ENCODE measurements at places on chromosomes 7 and 10.

DNA sequence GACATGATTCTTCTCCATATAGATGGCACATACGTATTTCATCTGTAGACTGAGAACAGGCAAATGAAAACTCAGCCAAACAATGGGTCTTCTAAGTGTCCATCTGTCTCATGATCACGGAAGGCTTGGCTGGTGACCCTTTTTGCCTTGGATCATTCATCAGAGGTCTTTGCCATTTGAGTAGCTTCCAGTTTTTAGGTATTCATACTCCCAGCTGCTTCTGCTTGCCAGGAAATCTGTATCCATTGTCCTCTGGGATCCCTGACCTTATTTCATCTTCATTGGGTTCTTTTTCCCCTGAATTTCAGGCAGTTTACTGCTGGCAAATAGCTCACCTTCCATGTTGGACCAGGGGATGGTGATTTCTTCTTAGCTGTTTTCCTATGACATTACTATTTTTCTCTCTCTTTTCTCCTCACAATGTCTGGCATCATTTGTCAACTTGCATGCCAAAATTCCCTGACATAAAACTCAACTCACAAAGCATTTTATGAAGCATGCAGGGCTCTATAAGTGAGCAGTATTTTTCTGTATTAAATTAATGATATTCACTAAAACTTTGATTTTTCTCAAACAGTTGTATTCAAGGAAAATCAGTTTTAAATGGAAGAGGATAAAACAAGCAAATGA, 241.2 kb downstream of the DNAJB9 start:
- DNase-seq, result no peak

GRCh38 chr7:148303295-148304082, 287.1 kb upstream of the C7orf33 start:
- DNase-seq, result no peak

- no peak for DNase-seq
Measured at GRCh38 chr10:5806745-5807144, 6.5 kb downstream of the GDI2 start.

DNA sequence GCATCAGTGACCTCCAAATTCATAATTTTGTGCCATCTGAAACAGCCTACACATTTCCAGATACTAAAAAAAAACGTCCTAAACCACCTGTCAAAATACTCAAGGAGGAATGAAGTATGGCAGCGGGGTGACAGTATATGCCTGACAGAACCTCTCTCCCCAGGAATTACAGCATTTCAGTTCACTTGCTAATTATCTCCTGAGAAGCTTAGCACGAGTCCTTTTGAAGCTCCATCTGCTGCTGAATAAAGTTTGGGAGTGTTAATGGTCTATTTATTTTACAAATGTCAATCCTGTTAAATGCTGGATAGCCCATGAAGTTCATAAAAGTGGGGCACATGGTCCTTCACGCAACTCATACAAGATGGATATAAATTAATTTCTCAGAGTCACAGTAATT, 29.4 kb upstream of the ANLN start:
- DNase-seq, result no peak

DNA sequence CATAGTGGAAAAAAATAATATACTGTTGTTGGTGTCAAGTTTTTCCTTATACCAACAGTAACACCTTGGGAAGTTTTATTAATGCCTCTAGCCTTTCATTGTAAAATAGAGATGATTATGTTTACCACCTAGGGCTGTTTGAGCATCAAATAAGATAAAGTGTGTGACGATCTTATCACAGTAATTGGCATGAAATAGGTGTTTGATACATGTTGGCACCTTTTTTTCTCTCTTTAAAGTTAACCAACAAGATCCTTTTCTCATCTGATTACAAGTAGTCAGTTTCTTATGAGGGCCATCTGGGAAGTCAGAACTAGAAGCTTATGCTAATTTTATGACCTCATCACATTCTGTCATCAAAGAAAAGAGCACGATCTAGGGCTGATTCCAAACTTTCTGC, 669.5 kb downstream of the CCSER2 start:
- DNase-seq, result no peak

GRCh38 chr10:96576277-96576980, 10.4 kb downstream of the TM9SF3 start:
- DNase-seq, result no peak

GRCh38 chr7:50644114-50644513, 78.9 kb upstream of the DDC start:
- DNase-seq, result no peak

DNA sequence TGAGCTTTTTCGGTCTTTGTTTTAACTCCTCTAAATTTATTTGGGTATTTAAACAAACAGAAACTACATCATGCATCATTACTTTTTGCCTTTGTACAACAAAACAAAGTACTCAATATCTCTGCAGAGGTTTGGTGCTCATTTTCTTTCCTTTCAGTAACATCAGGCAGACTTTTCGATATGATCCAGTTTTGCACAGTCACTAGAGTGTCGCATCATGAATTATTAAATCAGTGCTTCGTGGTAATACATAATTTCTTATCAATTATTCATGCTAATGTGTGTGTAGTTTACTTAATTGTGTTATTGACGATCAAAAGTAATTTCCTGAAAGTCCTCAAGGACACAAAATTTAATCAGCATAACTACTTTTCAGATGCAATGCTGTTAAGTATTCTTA, 31.8 kb downstream of the DRGX start:
- no peak for DNase-seq

GRCh38 chr7:44965937-44966730, 12.7 kb downstream of the MYO1G start:
- DNase-seq, result no peak

- peak; percentile 47 for DNase-seq
Measured at GRCh38 chr10:97851341-97852001, 1.8 kb downstream of the GOLGA7B start.

GRCh38 chr7:139111147-139111546, 1.6 kb upstream of the ZC3HAV1 start:
- DNase-seq, result no peak

DNA sequence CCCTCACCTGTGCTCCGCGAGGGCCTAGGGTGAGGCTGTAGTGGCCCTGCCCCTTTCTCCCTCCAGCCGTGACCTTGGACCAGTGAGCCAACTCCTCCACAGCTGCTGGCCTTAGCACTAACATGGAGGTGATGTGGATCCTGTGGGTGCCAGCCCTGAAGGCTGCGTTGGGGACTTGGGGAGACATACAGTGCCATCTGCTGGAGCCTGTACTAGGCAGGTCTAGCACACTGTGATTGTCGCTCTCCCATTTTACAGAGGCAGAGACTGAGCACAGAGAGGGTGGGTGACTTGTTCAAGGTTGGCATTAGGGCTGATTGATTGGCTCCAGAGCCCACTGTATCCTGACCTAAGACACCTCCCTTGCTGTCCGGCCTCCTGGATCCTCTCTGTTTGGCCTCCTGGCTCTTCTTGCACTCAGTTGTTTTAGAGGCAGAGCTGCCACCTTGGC, 37.6 kb downstream of the PRF1 start:
- no peak for DNase-seq

DNA sequence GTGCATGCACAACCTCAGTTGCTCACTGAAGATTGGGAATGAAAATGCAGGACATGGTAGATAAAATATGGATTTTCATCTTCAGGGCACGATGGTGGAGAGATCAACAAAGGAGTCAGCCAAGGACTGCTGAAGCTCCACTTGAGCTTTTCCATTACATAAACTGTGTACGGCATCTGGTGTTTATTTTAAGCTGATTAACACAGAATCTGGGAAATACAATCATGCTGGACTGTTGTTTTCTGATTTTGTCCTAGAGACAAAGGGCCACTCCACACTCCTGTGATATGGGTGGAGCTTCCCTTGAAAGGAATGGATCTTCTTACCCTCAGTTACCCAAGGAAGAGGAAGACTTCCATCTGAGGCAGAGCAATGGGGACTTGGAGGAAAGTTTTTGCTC, 120.6 kb downstream of the SAMD9 start:
- DNase-seq, result no peak

GRCh38 chr7:135697276-135698049, 30.5 kb downstream of the SLC13A4 start:
- no peak for DNase-seq

DNA sequence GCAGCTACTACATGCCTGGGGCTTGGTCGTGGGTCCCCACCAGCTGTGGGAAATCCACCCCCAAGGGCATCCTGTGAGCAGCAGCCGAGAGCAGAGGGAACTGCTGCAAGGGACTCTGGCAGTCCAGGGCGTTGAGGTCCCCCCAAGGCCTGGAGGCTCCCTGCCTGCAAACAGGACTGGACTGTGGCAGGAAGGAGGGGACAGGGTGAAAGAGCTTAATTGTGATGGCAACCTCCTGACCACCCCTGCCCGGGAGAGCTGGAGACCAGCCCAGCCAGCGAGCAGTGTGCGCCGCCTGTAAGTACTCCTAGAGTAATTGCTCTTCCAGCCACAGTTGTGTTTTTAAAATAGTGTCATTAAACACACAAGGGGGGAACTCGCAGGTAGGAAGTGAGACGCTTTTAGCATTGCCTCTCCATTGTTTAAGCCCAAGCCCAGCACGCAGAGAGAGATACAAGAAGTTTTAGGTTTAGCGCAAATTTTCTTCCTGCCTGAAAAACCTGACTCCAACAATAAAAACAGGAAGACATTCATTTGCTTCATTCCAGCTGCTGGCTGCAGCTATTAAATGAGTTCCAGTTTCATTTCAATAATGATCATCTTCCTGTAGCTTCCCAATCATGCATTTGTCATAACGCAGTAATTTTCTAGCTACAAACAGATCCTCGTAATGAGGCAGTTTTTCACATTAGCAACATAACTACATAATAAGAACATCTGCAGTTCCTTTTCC, 111.1 kb downstream of the EBF3 start:
- DNase-seq, result no peak

DNA sequence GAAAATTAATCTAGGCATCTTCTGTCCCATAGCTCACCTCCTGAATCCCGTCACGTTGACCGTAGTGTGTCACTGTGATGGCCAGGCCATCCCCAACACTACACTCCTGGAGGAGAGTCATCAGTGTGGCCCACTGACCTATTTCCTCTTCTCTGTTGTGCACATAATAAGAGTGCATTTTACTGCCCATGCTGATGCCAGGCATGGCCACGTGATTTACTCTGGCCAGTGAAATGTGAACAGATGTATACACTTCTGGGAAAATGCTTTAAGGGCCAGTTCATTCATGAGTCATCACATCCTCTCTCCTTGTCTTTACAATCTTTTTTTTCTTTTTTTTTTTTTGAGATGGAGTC, 101.9 kb upstream of the PIP4K2A start:
- DNase-seq, result peak; percentile 3

DNA sequence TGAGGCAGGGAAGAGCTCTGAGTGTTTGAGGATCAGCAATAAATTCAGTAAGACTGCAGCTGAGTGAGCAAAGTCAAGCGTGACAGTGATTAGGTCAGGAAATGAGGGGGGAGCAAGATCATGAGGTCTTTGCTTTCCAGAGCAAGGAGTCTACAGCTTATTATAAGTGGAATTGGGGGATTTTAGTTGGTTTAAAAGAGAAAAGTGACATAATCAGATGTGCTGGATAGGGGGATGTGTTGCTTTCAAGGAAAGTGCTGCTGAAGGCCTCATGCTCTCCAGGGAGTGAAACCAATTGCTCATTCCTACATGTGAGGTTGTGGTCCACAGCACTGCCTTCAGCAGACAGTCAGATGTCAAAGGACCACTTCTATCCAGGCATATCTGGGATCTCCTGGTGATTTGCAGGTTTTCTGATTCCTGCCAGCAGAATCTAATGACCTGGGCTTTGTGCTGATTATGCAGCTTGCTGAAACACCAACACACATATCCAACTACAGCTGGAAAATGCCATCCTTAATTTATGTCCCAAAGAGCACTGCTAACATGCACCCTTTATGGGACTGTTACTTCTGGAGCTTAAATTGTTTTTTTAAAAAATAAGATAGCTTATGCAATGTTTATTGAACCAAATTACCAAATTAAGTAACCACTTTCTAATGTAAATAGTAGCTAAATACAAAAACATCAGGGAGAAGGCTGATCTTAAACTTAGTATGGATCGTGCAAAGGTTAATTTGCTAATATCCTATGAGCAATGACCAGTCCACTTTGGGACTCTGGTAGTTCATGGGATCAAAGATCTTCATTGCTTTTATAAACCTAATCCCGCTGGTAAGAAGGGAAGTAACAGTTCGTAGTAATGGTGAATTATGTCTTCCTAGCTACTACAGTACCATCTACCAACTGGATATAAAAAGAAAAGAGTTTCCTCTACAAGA, 607.6 kb downstream of the KCNMA1 start:
- DNase-seq, result no peak

- peak; percentile 51 for DNase-seq
Measured at GRCh38 chr10:124678557-124679240, 65.5 kb downstream of the FAM53B start.

- peak; percentile 11 for DNase-seq
Measured at GRCh38 chr7:75756991-75757676, 14.9 kb downstream of the CCL26 start.

DNA sequence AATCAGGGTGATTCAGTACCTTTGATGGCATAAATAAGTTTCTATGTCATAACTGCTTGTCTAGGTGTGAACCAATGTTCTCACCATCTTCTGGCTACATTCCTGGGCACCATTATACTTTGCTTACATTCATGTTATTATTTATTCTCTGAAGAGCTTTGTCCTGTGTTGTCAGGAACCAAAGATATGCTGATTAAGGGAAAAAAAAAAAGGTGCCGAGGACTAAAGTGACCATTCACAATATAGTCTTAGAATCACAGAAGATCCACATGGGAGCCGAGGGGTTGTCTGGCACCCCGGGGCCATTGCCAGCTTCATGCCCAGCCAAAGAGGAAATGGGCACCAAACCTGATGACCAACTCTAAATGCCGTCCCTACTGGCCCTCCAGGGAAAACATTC, 329.2 kb upstream of the NFE2L3 start:
- no peak for DNase-seq

- DNase-seq, result no peak
Measured at GRCh38 chr10:51532044-51532443, 167.4 kb downstream of the CSTF2T start.

- DNase-seq, result no peak
Measured at GRCh38 chr10:72688208-72688651, 3.7 kb upstream of the MCU start.

DNA sequence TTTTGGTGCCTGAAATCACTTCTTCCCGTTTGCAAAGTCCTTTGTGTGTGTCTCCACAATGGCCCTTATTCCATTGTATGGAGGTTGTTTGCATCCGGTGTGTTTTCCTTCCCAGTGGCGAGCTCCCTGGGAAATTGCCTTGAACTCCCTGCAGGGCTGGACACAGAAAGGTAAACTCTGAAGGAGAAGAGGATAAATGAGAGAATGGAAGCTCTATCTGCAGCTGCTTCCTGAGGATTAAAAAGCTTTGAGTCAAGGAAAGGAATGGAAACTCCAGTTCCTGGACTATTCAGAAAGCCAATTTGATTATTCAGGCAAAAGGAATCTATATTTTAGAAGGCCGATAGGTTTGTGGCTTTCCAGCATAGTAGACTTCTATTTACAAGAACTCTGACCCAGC, 4.4 kb upstream of the GRK5 start:
- no peak for DNase-seq

DNA sequence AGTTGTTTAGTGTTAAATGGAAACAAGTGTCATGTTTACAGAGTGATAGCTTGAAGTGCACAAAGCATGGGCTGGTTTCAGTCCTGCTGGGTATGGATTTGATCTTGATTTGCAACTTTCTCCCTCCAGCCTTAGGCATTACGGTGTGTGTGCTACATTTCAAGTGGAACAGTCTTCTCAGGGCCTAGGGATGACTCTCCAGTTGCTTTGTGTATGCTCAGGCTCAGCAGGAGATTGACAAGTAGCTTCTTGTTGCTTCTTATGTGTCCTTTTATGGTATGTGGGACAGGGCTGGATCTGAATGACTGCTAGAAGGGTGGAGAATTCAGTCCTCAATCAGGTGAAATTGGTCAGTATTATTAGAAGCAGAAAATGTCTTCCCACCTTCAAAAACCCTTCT, 51.3 kb upstream of the PLEKHA1 start:
- DNase-seq, result no peak

- no peak for DNase-seq
Measured at GRCh38 chr7:92478095-92478494, 349 bp upstream of the ERVW-1 start.

Data from CD4-positive, alpha-beta T cell treated with Interleukin-1 beta for 1 hour (primary cell).